ENCODE measurements at places on chromosomes 13 and 19. TPM values are rescaled to one million over a fixed set of nuclear protein-coding genes. Genes with fewer than 3 reads are reported as not detected.

- H3K4me3 ChIP-seq: no peak overlapping the region
- H3K36me3 ChIP-seq: no peaks in the 10 kb centered on the region
- no peaks in the 10 kb centered on the region for H3K4me1 ChIP-seq
- DNase-seq: no peak
- no peaks in the 10 kb centered on the region for H3K27me3 ChIP-seq
These were observed 55.8 kb downstream of the VAV1 start for GRCh38 chr19:6828306-6828697.

- H3K4me1 ChIP-seq: peaks cover 9% of the 10 kb centered on the region
- no peak for DNase-seq
- no peaks in the 10 kb centered on the region for H3K27me3 ChIP-seq
These were observed 4.3 kb downstream of the PIN1 start for GRCh38 chr19:9839415-9839814.

GRCh38 chr19:4431808-4432674 lies 25.6 kb downstream of the UBXN6 start:
- no peak overlapping the region for H3K4me3 ChIP-seq
- DNase-seq: no peak
- H3K27me3 ChIP-seq: no peaks in the 10 kb centered on the region
- no peaks in the 10 kb centered on the region for H3K4me1 ChIP-seq
- H3K36me3 ChIP-seq: peaks cover 92% of the 10 kb centered on the region

The ZNF497 gene
- total RNA-seq: 1.3 TPM

- H3K4me1 ChIP-seq: peaks cover 39% of the 10 kb centered on the region
- H3K27me3 ChIP-seq: no peaks in the 10 kb centered on the region
- peak overlapping the region; percentile 98 for H3K4me3 ChIP-seq
- peaks cover 28% of the 10 kb centered on the region for H3K36me3 ChIP-seq
These were observed 1.7 kb upstream of the ANKRD10 start for GRCh38 chr13:110916301-110917142.

DNA sequence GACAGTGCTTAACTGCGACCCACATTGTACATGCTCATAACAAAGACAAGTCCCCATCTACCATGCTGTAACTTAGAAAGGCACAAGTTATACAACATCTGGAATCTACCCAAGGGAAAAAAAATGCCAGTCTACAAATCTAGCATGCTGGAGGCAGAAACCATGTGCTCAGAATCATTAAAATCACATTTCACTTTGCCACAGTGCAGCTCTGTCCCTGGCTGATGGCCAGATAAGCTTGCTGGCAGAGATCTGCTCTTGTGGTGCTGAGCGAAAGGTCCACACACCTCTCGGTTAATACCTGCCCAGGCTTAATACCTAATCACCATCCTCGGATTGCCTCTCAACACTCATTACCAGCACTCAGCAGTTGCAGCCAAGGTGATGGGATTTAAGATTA lies 74.1 kb upstream of the UQCRFS1 start:
- H3K27ac ChIP-seq: no peak overlapping the region
- no peaks in the 10 kb centered on the region for H3K36me3 ChIP-seq
- H3K4me3 ChIP-seq: no peak overlapping the region

- no peak for DNase-seq
- no peak overlapping the region for H3K27ac ChIP-seq
- H3K4me3 ChIP-seq: no peak overlapping the region
These were observed 21.5 kb downstream of the NFIC start for GRCh38 chr19:3387645-3388589.

DNA sequence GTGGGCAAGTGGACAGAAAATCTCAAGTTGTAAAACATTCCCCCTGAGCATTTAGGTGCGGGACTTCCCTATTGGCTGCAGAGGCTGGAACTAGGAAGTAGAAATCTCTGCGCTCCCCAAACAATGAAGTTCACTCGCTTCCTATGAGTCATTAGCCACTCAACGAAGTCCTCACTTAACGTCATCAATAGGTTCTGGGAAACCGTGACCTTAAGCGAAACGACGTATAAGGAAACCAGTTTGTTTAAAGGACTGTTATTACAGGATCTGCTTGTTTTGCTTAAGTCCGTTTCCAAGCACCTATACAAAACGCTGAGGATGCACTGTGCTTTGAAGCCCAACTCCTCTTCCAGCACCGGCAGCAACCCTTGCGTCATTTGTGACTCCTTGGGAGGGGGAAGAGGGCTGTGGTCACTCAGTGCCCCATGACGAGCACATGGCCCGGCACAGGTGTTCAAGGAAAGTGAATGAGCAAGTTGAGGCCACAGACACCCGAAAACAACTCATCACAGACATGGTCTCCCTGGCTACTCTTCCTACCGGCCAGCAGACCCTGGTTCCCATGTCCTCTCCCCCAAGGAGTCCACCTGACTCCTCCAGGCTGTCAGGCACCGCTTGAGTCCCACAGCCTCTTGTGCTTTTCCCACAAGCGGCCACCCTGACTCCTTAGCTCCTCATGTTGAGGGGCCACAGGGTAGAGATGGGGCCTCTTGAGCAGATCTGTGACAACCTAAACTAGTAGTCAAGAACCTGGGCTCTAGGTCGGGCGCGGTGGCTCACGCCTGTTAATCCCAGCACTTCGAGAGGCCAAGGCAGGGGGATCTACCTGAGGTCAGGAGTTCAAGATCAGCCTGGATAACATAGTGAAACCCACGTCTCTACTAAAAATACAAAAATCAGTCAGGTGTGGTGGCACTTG lies 4.8 kb downstream of the RPS16 start:
- H3K4me1 ChIP-seq: peaks cover 40% of the 10 kb centered on the region
- no peaks in the 10 kb centered on the region for H3K27me3 ChIP-seq
- no peak overlapping the region for H3K4me3 ChIP-seq
- peaks cover 46% of the 10 kb centered on the region for H3K36me3 ChIP-seq
- peak; percentile 81 for DNase-seq

DNA sequence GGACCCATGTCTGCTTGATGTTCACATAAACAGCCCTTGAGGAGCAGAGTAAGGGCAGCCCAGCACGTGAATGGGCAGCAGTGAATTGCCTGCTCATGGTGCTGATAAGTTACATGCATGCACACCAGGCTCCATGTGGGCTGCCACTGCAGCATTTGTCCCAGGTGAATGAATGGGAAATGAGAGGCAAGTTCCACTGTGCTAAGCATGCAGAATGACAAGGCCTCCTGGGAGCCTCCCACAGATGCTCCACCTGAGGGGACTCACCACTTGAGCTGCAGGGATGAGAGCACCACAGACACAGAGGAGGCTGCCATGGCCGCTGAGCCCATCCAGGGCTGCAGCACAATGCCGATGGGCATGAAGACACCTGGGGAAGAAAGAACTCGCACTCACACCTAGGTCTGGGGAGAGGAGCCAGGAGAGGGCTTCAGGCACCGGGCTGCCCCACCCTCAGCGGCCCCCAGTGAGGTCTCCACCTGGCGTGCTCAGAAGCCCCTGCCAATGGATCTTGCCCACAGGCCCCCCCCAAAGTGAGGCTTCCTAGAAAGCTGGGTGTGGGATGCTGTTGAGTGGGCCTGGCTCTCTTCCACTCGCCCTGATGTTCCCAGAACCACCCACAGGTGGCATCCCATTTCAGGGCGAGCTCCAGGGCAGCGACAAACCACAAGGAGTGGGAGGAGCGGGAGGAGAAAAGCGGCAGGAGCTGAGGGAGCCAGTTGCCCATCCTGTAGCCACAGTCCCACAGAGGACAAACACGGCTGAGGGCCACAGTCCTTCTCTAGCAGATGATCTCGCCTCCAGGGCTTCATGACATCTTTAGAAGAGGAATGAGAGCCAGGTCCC lies 73.8 kb downstream of the CCDC70 start:
- H3K4me3 ChIP-seq: no peak overlapping the region
- no peak overlapping the region for H3K27ac ChIP-seq
- no peaks in the 10 kb centered on the region for H3K36me3 ChIP-seq
- no peaks in the 10 kb centered on the region for H3K4me1 ChIP-seq

The MATK gene
- not detected for total RNA-seq

DNA sequence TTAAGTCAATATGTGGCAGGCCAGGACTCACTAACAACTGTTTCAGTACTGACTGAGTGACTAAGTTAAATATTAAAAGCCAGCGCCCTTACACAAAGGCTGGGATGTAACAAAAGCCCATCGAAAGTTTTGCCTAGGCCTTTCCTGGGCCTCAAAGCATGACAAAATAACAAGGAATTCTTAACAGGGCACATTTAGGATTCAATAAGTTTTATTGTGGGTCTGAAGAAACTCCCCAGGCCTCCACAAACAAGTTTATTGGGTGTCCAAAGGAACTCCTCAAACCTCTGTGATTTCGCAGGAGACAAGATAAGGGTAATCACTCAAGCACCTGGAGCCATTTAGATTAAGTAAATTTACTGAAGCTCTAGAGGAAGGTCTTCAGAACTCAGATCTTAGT lies 130.7 kb upstream of the SGCG start:
- H3K27me3 ChIP-seq: no peaks in the 10 kb centered on the region
- no peaks in the 10 kb centered on the region for H3K36me3 ChIP-seq
- no peak overlapping the region for H3K27ac ChIP-seq
- no peak for DNase-seq

GRCh38 chr19:2047076-2047448 lies 4.0 kb downstream of the MKNK2 start:
- no peaks in the 10 kb centered on the region for H3K27me3 ChIP-seq
- H3K36me3 ChIP-seq: peaks cover 33% of the 10 kb centered on the region
- no peak for DNase-seq
- no peak overlapping the region for H3K4me3 ChIP-seq
- no peak overlapping the region for H3K27ac ChIP-seq
- H3K4me1 ChIP-seq: peaks cover 40% of the 10 kb centered on the region

DNA sequence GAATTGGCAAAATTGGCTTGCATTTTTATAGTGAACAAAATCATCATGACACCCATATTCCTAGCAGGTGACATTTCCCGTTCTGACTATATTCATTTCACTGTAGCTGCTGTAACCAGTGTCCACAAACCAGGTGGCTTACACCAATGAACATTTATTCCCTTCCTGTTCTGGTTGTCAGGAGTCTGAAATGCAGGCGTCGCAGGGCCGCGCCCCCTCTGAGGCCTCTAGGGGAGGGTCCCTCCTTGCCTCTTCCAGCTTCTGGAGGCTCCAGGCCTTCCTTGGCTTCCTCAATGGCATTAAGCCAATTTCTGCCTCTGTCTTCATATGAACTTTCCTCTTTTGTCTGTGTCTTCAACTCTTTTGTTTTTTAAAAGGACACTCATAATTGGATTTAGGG lies 6.5 kb upstream of the RLN3 start:
- no peak for DNase-seq
- no peaks in the 10 kb centered on the region for H3K4me1 ChIP-seq
- H3K36me3 ChIP-seq: no peaks in the 10 kb centered on the region
- H3K27ac ChIP-seq: no peak overlapping the region
- no peaks in the 10 kb centered on the region for H3K27me3 ChIP-seq
- H3K4me3 ChIP-seq: no peak overlapping the region

The DDA1 gene
- 107 TPM for total RNA-seq

DNA sequence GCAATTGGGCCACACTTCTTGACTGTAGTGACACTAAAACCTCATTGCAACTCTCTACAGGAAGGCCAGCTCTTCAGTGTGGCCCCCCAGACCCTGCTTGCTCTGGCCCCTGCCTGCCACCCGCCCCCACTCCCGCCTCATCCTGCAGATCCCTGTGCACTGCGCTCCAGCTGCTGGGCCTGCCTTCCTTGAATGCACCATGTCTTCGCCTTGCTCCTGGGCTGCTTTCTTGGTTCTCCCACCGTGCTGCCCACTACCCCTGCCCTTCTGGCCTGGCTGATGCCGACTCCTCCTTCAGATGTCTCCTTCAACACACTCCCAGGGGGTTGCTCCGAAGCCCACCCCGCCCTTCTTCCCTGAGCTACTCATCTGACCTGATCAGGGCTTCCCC lies 98.2 kb downstream of the SIPA1L3 start:
- no peaks in the 10 kb centered on the region for H3K36me3 ChIP-seq
- DNase-seq: no peak
- H3K4me1 ChIP-seq: peaks cover 34% of the 10 kb centered on the region
- no peak overlapping the region for H3K4me3 ChIP-seq
- peak overlapping the region; percentile 92 for H3K27ac ChIP-seq

GRCh38 chr19:34575206-34575605 lies 93.6 kb downstream of the WTIP start:
- H3K4me1 ChIP-seq: no peaks in the 10 kb centered on the region
- no peak for DNase-seq
- H3K27ac ChIP-seq: no peak overlapping the region
- no peak overlapping the region for H3K4me3 ChIP-seq
- no peaks in the 10 kb centered on the region for H3K36me3 ChIP-seq

DNA sequence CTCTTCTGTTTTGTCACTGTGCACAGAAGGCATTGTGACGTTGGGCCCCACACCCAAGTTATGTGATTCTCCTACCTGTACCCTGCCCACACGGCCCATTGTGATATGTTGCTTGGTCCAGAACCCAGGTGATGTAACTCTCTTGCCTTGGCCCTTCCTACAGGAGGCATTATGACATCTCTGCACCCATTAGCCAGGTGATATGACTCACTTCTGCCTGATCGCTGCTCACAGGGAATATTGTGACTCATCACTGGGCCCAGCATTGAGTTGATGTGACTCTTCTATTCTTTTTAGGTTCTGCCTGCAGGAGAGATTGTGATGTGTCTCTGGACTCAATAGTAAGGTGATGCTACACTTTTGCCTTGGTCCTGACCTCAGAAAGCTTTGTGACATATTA lies 65.4 kb upstream of the ZNF91 start:
- no peak for DNase-seq
- H3K4me1 ChIP-seq: no peaks in the 10 kb centered on the region
- H3K4me3 ChIP-seq: no peak overlapping the region
- H3K27me3 ChIP-seq: no peaks in the 10 kb centered on the region
- H3K27ac ChIP-seq: no peak overlapping the region

The MBD3L3 gene
- not detected for total RNA-seq

DNA sequence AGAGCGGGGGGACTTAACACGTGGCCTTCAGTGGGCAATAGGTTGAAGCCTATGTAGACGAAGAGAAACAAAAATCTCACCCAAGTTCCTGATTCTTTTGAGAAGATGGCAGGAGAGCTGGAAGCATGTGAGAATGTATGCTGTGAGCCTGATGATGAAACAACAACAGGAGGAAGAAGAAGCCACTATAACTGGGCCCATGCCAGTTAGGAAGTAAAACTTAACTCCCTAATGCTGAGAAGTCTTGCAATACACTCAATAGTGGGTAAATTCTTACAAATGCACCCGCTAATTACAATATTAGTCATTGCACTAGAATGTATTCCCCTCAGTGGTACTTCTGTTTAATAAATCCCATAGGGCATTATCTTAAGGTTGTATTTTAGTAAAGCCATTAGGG lies 9.1 kb downstream of the PCDH17 start:
- H3K4me1 ChIP-seq: no peaks in the 10 kb centered on the region
- H3K27me3 ChIP-seq: no peaks in the 10 kb centered on the region
- no peak overlapping the region for H3K27ac ChIP-seq
- no peaks in the 10 kb centered on the region for H3K36me3 ChIP-seq
- no peak for DNase-seq
- no peak overlapping the region for H3K4me3 ChIP-seq

GRCh38 chr13:90565985-90566713 lies 781.3 kb upstream of the MIR17HG start:
- no peaks in the 10 kb centered on the region for H3K36me3 ChIP-seq
- no peaks in the 10 kb centered on the region for H3K4me1 ChIP-seq
- H3K27ac ChIP-seq: no peak overlapping the region

- no peak for DNase-seq
- H3K4me3 ChIP-seq: no peak overlapping the region
- no peak overlapping the region for H3K27ac ChIP-seq
These were observed 25.2 kb upstream of the ARGLU1 start for GRCh38 chr13:106593132-106593531.

GRCh38 chr19:3543150-3544057 lies 4.4 kb downstream of the TEKTIP1 start:
- peaks cover 13% of the 10 kb centered on the region for H3K4me1 ChIP-seq
- H3K27me3 ChIP-seq: no peaks in the 10 kb centered on the region
- DNase-seq: peak; percentile 46
- H3K4me3 ChIP-seq: no peak overlapping the region
- H3K27ac ChIP-seq: no peak overlapping the region

The FFAR3 gene
- total RNA-seq: not detected

Measured in SJSA1 (cell line).